ENCODE measurements at places on chromosomes 2 and 18.

GRCh38 chr18:58983260-58984155, 118.8 kb downstream of the ZNF532 start:
- DNase-seq = no peak

DNA sequence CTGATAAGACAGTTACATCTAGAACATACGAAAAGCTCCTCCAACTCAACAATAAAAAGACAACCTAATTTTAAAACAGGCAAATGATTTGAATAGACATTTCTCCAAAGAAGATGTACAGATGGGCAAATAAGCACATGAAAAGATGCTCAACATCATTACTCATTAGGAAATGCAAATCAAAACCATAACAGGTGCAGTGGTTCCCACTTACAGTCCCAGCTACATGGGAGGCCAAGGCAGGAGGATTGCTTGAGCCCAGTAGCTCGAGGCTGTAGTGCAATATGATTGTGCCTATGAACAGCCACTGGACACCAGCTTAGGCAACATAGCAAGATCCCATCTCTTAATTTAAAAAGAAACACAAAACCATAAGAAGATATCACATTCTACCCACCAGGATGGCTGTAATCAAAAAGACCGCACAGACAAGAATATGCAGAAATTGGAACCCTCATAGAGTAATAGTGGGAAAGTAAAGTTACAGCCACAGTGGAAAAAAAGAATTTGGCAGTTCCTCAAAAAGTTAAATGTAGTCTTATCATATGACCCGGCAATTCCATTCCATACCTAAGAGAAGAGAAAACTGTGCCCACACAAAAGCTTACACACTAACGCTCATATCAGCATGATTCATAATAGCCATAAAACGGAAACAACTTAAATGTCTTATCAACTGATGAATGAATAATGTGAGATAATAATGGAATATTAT, 30.5 kb upstream of the ARMC9 start:
- DNase-seq = no peak

GRCh38 chr2:106825161-106825560, 60.8 kb downstream of the ST6GAL2 start:
- no peak for DNase-seq

GRCh38 chr2:3491716-3492474, 27.4 kb downstream of the ADI1 start:
- no peak for DNase-seq

DNA sequence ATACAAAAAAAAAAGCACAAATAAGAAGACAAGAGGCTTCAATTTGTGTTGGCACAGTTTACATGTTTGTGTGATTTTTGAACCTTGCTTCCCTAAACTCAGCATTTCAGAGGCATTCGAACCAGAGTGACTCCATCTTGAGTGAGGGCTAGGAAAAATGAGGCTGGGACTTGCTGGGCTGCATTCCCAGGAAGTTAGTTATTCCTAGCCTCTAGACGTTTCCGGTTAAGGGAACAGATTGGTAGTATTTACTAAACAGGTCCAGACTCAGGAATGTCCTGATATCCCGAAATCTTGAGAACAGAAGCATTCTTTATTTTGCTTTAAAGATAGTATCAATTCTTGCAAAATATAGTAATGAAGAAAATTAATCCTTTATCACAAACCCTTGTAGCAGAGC, 46.7 kb downstream of the RIT2 start:
- no peak for DNase-seq

- DNase-seq = no peak
Observed at GRCh38 chr2:72340665-72341064, 193.0 kb upstream of the CYP26B1 start.

GRCh38 chr18:67621049-67621713, 104.7 kb upstream of the DSEL start:
- no peak for DNase-seq

DNA sequence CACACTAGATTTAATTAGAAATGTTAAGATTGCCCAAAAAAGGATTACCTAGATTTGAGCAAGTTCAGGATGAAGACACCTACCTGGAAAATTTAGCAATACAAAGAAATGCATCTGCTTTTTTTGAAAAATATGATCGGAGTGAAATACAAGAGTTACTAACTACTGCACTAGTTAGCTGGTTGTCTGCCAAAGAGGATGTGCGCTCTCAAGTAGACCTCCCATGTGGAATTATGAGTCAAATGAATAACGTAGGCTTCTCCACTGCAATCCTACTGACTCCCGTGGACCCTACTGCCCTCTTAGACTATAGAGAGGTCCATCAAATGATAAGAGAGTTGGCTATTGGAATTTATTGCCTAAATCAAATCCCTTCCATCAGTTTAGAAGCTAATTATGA, 2.0 kb downstream of the ANKAR start:
- DNase-seq = no peak

DNA sequence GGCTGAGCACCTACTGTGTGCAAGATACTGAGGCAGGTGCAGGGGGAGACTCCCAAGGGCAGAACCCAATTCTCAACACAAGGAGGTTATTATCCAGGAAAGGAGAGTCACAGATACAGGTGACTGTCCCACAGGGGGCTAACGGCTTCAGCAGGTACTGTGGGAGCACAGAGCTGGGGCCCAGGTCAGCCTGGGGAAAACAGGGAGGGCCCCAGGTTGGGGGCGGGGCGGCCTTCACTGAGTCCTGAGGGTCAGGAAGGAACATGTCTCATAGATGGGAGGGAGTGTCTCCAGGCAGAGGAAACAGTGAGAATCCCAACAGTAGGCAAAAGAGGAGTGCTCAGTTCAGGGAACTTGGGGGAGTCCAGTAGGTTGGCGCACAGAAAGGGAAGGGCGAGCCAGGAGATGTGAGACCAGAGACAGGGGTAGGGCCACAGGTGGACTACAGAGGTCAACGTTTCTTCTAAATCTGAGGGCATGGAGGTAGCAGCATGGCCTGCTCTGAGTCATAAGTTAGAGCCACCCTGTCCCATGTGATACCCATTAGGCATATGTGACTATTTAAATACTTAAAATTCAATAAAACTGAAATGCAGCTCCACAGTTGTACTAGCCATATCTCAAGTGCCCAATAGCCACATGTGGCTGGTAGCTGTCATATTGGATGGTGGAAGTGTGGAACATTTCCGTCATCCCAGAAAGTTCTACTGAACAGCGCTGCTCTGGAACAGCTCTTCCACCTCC, 157.2 kb downstream of the TTC32 start:
- DNase-seq = no peak

All from sigmoid colon (tissue), 7 donors.